Stimulated activated CD8-positive, alpha-beta memory T cell treated with anti-CD3 and anti-CD28 coated beads, Interleukin-15, amount 100 ng/mL, for 1 hour (primary cell): ENCODE measurements at places on chromosomes 2 and 18.

DNA sequence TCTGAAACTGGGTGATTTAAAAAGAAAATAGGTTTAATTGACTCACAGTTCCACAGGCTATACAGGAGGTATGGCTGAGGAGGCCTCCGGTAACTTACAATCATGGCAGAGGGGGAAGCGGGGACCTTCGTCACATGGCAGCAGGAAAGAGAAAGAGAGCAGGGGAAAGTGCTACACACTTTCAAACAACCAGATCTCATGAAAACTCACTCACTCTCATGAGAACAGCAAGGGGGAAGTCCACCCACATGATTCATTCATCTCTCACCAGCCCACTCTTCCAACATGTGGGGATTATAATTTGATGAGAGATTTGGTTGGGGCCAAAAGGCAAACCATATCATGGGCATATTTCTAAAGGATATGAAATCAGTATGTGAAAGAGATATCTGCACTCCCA lies 12.0 kb upstream of the ARHGAP15 start:
- DNase-seq = no peak

- no peak for DNase-seq
Observed at GRCh38 chr18:63025251-63026090, 294.1 kb downstream of the BCL2 start.

- DNase-seq = no peak
Observed at GRCh38 chr2:28423856-28424605, 31.4 kb downstream of the FOSL2 start.

- no peak for DNase-seq
Observed at GRCh38 chr2:10400568-10400977, 47.6 kb downstream of the ODC1 start.

GRCh38 chr2:9074930-9075329 lies 71.4 kb upstream of the MBOAT2 start:
- DNase-seq = no peak

GRCh38 chr2:85247610-85248009 lies 80.2 kb downstream of the TGOLN2 start:
- no peak for DNase-seq

GRCh38 chr2:62334440-62335058 lies 138.6 kb downstream of the B3GNT2 start:
- DNase-seq = no peak

DNA sequence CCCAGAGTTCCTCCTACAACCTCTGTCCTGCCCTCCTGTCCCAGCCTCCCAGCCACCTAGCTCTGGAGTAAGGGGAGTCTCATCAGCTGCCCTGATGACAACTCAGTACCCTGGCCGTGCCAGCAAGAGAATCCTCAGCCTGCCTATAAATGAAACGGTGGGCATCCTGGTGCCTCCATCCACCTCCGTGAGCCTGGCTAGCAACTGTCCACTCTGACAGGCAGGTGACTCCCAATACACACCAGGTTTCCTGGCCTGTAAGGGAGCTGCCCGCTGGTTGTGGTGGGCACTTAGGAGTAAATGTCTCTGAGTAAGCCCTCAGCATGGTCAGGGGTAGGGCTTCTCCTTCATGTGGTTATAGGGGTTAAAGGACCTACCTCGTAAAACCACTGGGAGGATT lies 81.5 kb downstream of the XDH start:
- DNase-seq = no peak

- DNase-seq = no peak
Observed at GRCh38 chr2:162613839-162614238, 224.7 kb downstream of the KCNH7 start.

DNA sequence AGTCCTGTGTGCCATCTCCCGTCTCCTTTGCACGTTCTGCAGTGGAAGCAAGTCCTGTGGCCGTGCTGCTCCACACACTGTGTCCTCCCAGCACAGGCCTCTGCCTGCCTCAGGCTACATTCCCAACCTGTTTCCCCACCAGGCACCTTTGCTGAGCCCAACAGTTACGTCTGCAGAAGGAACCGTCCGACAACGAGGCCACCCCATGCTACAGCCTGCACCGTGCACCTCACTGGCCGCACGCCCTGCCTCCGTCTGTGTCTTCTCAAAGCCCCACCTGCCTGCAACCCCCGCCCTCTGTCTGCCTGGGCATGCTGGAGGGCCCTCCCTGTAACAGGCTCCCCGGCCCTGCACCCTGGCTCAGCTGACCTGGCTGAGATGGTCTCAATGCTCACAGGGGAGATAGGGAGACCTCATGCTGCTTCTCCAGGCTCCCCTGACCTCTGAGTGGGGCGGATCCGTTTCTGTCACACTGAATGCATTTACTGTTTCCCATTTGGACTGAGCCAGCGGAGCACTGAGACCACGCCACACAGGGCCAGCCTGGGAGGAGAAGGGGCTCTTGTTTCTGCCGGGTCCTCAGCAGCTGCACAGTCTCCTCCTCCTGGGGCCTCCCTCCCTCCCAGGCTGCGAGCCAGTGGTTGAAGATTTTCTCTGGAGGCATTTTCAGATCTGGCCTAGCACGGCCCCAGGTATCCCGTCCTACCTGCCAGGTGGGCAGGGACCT lies 109.1 kb upstream of the OTOS start:
- no peak for DNase-seq

DNA sequence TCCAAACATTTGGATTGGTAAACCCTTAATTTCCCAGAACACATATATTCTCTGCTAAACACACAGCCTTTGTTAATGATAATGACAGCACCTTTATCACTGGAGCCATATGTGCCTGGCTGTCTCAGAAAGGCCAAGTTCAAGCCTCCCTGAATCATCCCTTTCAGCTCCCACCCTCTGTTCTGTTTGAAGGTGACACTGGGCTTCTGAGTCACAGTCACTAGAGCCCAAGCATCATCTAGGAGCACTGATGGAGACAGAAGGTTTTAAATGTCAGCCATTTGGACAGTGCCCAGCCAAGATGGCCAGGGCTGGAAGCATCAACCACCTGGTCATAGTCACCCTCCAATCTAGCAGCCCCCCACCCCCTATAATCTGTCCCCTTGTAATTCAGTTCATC lies 80.6 kb downstream of the NRP2 start:
- DNase-seq = no peak

DNA sequence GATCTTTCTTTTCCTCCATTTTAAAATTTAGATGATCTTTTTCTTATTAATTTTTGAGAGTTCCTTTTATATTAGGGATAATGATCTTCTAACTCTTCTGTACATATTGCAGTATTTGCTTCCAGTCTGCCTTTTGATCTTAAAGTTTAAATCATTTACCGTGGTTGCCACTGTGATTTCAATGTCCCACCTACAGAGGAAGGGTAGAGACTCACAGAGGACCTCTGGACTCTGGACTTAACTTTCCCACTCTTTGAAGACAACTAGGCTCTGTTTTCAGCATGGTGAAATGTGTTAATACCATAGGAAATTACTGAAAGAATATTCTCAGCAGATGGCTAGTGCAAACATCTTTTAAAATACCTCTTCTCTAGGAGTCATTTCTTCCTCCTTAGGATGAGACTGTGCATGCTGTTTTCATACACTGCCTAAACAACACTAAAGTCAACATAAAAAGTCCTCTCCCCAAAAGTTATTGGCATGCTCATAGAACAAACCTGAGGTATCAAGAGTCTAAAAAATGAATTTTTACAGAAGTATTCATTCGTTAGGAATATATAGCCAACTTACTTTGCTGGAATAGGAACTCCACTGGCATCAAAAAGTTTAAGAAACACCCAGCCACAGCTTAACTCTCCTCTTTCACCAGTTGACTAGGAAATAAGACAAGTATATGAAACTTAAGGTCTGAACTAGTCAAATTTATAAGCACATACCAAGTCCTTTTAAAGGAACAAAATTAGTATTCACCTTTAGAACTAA lies 30.7 kb upstream of the MALL start:
- no peak for DNase-seq

DNA sequence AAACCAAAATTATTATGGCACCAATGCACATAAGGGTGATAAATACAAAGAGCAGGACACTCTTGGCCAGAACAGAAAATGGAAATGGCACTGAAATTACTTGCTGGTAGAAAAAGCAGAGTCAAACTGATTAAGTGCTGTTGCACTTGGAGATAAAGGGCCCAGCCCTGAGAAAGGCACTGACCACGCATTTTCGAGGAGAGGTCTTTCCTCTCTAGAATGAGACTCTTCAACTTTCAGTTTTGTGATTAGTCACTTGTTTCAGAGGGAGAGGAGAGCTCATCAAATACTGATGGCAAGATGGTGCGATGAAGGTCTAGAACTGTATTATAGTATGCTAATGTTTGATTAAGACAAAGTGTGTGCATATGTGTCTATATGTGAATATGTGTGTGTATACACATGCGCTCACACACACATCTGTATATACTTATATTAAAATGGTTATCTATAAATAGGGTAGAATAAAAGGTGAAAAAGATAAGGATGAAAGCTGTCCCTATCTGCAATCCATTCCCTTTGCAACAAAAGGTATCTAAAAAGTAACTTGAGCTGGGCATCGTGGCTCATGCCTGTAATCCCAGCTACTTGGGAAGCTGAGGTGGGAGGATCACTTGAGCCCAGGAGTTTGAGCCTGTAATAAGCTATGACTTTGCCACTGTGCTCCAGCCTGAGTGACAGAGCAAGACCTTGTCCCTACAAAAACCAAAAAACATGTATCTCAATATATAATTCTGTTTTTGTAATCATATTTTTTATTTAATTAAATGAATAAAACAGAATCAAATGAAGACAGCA lies 48.8 kb upstream of the ZDBF2 start:
- DNase-seq = no peak

DNA sequence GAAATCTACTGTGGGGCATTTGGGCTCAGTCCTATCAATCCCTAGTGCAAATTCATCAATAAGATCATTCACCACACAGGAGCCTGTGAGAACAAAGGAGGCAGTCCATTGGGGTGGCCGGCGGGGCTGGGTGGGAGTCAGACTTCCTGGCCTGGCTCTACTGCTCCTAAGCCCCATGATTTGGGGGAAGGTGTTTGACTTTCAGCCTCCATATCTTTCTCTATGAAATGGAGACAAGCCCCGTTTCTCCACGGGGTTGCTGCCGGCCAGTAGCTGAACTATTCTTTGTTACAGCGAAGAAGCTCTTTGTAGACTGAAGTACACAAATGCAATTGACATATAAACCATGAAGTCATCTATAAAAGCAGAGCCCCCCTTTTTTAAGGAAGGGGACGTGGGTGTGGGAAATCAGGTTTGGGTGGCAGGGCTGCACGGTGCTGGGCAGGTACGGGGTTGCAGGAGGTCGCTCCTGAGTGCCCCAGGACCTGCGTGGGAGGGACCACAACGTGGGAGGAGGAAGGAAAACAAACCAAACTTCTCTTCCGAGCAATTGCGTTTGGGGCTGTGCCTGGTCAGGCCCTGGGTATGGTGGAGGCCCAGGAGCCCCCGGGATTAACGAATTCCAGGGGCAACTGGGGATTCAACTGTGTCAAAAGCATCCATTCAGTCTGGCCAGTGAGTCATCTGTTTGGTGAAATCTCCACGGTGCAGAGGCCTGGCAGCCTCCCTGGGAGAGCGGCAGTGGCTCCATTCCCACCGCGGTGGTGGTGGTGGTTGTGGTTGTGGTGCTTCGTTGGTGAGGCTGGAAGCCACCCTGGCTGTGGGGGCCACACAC lies 18.2 kb downstream of the FBLN7 start:
- no peak for DNase-seq

DNA sequence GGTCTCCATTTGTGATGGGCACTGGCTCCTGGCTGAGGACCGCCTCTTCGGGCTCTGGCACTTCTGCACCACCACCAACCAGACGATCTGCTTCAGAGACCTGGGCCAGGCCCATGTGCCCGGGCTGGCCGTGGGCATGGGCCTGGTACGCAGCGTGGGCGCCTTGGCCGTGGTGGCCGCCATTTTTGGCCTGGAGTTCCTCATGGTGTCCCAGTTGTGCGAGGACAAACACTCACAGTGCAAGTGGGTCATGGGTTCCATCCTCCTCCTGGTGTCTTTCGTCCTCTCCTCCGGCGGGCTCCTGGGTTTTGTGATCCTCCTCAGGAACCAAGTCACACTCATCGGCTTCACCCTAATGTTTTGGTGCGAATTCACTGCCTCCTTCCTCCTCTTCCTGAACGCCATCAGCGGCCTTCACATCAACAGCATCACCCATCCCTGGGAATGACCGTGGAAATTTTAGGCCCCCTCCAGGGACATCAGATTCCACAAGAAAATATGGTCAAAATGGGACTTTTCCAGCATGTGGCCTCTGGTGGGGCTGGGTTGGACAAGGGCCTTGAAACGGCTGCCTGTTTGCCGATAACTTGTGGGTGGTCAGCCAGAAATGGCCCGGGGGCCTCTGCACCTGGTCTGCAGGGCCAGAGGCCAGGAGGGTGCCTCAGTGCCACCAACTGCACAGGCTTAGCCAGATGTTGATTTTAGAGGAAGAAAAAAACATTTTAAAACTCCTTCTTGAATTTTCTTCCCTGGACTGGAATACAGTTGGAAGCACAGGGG lies 5.5 kb downstream of the TMEM37 start:
- no peak for DNase-seq

GRCh38 chr18:12306752-12307700 lies 1.0 kb upstream of the TUBB6 start:
- DNase-seq = no peak

DNA sequence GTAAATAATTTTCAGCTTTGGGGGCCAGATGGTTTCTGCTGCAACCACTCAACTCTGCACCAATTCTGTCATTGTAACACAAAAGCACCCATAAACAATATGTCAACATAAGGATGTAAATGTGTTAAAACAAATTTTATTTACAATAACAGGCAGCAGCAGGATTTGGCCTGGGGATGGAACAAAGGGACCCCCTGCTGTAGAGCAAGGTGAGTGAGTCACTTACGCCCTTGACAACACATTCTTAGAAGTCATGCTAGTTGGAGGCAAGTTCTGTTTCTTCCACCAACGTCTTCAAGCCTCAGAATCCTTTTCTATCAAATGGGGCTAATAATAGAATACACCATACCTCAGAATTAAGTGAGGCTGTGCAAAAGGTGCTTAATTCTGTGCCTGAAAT lies 610.2 kb upstream of the SYT4 start:
- no peak for DNase-seq

DNA sequence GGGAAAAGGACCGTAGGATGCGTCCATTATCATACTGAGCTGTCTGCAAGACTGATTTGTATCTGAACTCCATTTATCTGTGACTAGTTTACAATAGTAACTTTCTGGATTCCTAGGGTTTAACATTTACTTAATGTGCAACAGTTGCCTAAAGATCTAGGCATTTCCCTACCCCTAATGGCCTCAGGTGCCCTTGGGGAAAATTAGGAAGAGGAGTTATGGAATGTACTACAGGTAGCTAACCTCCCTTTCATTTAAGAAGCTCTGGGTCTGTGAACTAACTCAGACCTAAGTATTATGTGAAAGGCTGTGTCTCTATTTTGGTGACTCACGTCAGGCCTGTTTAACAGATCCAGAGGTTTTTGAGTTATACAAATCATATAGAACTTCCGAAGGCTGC lies 59.5 kb downstream of the TDRD15 start:
- DNase-seq = no peak

DNA sequence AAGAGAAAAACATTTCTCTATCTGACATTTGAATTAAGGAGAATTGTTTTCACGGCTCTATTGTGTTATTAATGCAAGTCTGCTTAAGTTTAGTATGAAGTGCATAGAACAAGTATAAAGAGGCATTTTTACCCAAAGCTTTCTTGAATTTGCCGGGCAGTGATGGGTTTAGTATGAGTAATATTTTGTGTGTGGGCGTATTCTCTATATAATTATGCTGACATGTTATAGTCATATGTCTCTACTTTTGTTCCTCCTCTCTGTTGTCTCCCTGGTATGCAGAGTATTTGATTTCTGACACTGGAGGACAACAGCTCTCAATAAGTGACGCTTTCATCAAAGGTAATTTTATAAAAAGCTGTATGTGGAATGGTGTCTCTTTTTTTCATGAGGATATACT lies 45.9 kb downstream of the PIKFYVE start:
- DNase-seq = no peak

GRCh38 chr18:67400502-67401117 lies 115.9 kb downstream of the DSEL start:
- DNase-seq = no peak
